Thymus (tissue), 14 donors: ENCODE measurements at places on chromosomes 7 and 10.

DNA sequence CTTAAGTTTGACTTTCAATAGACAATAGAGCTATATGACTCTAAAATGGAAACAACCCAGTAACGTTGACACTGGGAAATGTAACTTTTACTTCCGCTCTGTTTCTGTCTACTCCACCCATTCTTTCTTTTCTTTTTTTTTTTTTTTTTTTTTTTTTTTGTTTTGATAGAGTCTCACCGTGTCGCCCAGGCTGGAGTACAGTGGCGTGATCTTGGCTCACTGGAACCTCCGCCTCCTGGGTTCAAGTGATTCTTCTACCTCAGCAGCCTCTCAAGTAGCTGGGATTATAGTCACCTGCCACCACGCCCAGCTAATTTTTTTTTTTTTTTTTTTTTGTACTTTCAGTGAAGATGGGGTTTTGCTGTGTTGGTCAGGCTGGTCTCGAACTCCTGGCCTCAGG is 13.9 kb downstream of the PRSS2 start:
- DNase-seq = peak; percentile 5

GRCh38 chr7:2231992-2232765 is 566 bp downstream of the MAD1L1 start:
- peak; percentile 17 for DNase-seq

- DNase-seq = no peak
These were observed 2.9 kb upstream of the OSBPL3 start for GRCh38 chr7:24982917-24983316.

DNA sequence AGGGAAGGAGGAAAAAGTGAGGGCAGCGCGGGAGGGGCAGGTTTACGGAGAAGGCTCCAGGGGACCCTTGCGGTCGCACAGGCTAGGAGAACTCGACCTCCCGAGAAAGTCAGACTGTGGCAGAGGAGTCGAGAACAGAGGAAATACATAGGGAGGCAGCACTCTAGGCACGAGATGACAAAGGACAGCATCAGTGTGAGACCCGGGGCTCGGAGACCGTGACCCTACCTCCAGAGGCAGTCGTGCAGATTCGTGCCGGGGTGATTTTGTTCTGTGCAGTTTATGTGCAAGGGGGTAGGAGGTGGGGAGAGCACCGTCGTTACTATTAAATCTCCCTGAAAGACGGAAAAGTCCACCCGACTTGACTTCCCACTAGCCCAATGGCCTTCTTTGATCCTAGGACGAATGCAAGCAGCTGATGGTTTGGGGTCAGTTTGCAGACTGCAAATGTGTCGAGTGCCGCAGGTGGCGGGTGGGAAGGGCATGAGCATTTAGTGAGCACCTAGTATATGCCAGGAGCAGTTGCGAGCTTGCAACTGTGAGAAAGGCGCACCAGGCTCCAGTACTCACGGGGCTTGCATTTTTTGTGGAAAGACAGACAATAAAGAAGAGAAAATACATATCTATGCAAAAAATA is 674 bp upstream of the OSBPL3 start:
- DNase-seq = no peak

GRCh38 chr10:72573079-72573478 is 52.8 kb downstream of the MICU1 start:
- DNase-seq = no peak
